Activated gamma-delta T cell (primary cell): ENCODE measurements at places on chromosomes 3 and 15.

GRCh38 chr15:90266061-90266431 is 574 bp downstream of the NGRN start:
- DNase-seq: no peak

GRCh38 chr3:129245141-129245540 is 4.3 kb upstream of the COPG1 start:
- no peak for DNase-seq

DNA sequence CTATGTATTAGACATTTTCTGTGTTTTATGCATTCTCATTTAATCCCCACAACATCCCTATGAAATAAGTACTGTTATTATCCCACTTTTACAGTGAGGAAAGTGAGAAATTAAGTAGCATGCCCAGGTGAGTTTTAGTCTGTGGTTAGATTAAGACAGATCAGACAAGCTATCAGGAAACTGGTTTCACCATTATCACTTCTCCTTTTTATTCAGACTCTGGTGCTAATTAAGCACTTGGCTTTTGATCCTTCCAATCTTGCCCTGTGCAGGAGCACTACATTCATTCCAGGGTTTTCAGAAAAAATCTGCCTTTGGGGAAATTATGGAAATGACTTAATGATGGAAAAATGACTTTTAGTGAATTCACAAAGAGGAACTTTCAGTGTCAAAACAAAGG is 115.2 kb downstream of the TMEM108 start:
- no peak for DNase-seq

DNA sequence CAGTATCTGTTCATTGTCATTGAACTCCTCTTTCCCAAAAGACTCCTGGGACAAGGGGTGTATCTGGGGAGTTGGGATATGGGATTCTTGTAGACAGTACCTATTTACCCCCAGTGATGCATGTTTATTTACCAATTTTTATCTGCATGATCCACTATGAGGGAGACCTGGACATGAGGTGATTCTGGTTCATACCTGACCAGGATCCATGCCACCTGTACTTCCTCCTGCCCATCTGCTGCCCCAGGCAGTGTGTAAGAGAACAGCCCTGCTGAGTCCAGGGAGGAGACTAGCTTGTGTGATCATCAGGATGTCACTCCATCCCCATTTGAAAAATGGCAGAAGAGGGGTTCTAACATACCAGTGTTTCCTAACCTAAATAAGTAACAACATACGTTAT is 3.1 kb upstream of the TPRG1 start:
- no peak for DNase-seq

GRCh38 chr3:56339671-56340070 is 128.6 kb downstream of the ERC2 start:
- no peak for DNase-seq

GRCh38 chr3:185657211-185657610 is 71.1 kb downstream of the SENP2 start:
- DNase-seq: no peak

GRCh38 chr3:38782148-38782547 is 33.9 kb downstream of the SCN10A start:
- no peak for DNase-seq

- no peak for DNase-seq
These were observed 71.9 kb downstream of the IL12A start for GRCh38 chr3:160060409-160061027.

- DNase-seq: no peak
These were observed 14.3 kb upstream of the FBXL22 start for GRCh38 chr15:63582718-63583426.

DNA sequence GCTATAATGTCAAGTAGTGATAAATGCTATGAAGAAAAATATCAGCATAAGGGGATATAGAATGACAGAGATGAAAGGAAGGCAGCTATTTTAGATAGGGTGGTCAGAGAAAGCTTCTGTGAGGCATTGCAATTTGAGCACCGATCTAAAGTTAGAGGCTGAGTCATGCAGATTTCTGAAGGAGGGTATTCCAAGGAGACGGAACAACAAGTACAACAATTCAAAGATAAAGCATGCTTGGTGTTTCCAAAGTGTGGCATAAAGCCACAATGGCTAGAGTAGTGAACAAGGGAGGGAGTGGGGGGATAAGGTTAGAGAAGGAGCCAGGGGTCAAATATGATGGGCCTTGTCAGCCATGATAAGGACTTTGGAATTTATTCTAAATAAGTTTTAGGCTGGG is 71.9 kb downstream of the PFN2 start:
- DNase-seq: no peak

DNA sequence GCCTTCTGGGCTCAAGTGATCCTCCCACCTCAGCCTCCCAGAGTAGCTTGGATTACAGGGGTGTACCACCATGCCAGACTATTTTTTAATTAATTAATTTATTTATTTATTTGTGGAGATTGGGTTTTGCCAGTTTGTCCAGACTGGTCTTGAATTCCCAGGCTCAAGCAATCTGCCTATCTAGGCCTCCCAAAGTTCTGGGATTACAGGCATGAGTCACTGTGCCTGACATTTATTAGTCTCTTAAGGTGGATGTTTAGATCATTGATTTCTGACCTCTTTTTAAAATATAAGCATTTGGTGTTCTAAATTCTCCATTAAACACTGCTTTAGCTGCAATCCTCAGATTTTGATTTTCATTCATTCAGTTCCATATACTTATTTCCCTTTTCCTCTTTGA is 15.6 kb downstream of the FBXW12 start:
- no peak for DNase-seq

- no peak for DNase-seq
These were observed 12.0 kb downstream of the KLF15 start for GRCh38 chr3:126345231-126345630.

DNA sequence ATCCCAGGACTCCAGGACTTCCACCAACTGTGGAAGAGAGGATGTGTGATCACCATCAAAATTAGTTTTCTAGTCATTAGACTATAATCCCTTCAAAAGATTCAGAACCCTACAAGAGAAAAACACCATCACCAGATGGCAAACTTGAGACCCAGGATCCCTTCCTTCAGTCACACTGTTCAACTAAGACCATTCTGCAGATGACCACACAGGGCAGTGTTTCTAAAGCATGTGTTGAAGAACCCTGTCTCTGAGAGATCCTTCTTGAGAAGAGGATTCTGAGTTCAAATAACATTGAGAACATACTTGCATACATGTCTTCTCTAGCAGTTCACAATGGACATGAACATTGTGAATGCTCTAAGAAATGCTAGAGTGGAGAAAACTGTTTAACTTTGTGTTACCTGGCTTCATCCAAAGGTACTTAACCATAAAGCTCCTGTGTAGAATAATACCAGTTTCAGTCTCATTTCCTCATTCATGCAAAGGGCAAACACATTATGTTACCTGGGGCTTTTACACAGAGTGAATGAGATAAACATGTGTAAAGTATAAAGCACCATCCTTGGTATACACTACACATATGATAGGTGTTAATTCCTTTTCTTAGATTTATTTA is 2.4 kb upstream of the ADGRG7 start:
- DNase-seq: no peak

GRCh38 chr15:22887157-22887951 is 48.9 kb downstream of the NIPA2 start:
- DNase-seq: no peak

DNA sequence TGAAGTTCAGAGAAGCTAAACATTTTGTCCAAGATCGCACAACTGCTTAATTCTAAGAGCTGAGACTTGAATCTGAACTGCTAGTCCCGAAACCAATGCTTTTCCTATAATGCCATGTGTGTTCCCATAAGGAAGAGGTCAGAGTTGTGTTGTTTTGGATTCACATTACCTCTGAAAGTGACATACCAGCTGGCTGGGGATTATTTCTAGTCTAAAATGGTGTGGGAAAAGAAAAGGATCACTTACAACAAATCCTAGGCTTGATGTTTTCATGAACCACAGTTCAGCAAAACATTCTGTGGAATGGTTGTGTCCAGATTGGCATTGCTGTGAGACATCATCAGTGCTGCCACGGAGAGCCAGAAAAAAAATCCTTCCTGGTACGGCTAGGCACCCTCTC is 35.0 kb upstream of the LRRC3B start:
- no peak for DNase-seq
